ENCODE measurements at places on chromosomes 5 and 9.

GRCh38 chr5:169185626-169186025 lies 115.3 kb downstream of the SLIT3 start:
- no peak for DNase-seq

DNA sequence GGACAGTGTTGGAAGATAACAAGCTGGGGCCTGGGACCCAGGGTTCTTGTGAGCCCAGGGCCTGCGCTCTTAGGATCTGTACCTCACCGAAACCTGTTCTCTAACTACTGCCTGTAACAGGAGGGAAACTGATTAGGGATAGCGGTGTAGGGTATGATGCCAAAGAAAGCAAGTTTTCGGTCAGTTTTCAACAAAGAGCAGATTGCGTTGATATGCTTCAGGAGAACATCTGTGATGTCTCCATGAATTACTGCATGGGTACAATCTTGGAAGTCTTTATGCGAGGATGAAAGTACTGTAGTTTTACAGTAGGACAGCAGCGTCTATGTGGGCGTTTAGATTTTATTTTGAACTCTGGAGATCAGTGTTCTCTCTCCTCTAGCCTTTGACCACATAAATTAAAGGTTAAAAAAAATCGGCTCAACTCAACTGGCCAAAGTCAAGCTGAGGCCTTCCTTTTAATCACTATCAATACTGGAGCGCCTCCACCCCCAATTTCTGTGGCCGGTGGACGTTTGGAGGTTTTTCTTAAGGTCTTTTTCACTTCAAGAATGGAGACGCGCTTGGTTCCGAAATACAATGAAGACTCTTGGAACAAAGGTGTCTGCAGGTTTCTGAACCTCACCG lies 3.0 kb downstream of the NFIL3 start:
- DNase-seq = peak; percentile 20

- no peak for DNase-seq
These were observed 199.8 kb downstream of the ZNF608 start for GRCh38 chr5:124546643-124547042.

DNA sequence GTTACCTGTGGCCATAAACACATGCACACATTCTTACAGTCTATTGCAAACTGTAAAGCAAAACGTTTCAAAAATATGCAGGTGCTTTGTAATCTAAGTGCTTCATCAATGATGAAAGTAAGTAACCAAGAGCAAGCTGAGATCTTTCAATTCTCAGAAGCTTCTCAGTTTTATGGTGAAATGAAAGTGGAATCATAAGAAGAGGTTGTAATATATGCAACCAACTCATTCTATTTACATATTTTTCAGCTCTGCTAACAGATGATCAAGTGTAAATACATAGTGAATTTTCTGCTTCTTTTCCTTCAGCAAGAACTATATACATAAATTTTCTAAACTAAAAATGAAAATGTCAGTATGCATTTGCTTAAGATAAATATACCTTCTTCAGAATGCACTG lies 33.1 kb upstream of the PRDM9 start:
- no peak for DNase-seq

GRCh38 chr9:121813519-121814210 lies 162.2 kb downstream of the DAB2IP start:
- no peak for DNase-seq

GRCh38 chr5:161863811-161864210 lies 15.9 kb downstream of the GABRA1 start:
- DNase-seq = no peak

- no peak for DNase-seq
These were observed 502.1 kb upstream of the PAPPA start for GRCh38 chr9:115651461-115651860.

- peak; percentile 45 for DNase-seq
These were observed 281.6 kb downstream of the MAST4 start for GRCh38 chr5:66877843-66878242.

- no peak for DNase-seq
These were observed 18.3 kb downstream of the CMBL start for GRCh38 chr5:10289353-10289752.

GRCh38 chr9:102950346-102950745 lies 44.8 kb upstream of the CYLC2 start:
- peak; percentile 77 for DNase-seq

GRCh38 chr5:67009028-67009427 lies 187.6 kb downstream of the CD180 start:
- DNase-seq = no peak
